ENCODE measurements at places on chromosomes 1 and 21. TPM values are rescaled to one million over a fixed set of nuclear protein-coding genes. Genes with fewer than 3 reads are reported as not detected.

DNA sequence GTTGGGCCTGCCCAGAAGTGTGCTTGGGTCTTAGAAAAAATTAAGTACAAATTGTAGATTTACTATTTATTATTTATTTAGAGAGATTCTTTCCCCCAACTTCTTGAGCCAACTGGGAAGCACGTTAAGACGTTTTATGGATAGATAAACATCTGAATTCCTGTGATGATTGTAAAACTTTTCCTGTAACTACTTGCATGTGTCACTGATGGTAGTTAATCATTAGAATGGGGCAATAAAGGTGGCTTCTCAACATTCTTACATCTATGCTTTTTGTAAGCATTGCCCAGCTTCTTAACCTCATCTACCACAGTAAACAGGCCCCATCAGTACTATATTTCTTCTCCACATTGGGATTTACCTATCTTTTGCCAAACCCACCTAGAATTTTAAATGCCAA lies 559.8 kb downstream of the LMO4 start:
- DNase-seq, result peak; percentile 27

DNA sequence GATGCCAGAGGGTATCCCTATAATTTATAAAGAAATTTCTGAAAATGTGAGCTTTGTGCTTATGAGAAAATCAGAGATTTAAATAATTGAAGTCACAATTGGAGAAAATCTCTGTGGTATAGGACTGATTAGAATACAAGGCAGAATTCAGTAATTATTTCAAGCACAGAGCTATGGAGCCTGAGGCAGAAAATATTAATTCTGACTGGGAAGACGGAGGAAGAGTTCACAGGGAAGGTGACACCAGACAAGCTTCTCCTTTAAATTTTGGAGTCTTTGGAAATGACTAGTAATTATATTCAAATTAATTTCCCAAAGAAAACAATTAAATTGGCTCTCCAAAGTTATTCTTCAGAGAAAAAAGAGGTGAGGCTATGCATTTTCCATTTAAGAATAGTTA lies 121.5 kb downstream of the CHRM3 start:
- DNase-seq, result no peak

- no peak for DNase-seq
These were observed 88.5 kb downstream of the PLPPR4 start for GRCh38 chr1:99352821-99353220.

DNA sequence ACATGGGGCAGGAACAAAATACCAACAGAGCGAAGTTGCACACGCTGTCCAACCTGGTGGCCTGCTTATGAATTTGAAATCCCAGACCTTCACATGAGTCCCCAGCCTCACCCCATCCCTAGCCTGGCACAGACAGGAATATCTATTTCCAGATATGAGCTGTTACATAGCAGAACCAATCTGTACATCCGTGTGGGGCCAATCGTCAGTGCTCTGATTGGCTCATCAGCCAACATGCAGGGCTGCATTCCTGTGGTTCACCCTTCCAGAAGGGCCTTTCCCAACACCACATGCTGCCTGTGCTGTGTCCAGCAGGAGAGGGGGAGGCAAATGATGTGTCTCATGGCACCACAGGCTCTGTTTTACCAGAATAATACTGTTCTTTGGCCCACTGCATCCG lies 31.3 kb downstream of the CCN1 start:
- DNase-seq, result peak; percentile 100

- no peak for DNase-seq
These were observed 15.8 kb downstream of the CTSS start for GRCh38 chr1:150749720-150750311.

The TMEM59 gene
- total RNA-seq, result 386 TPM

Data from astrocyte (in vitro differentiated cells and primary cell).